Central memory CD8-positive, alpha-beta T cell (primary cell): ENCODE measurements at places on chromosomes 1 and 21.

GRCh38 chr1:203046984-203047630, 20.8 kb downstream of the PPFIA4 start:
- no peaks in the 10 kb centered on the region for H3K36me3 ChIP-seq
- H3K27me3 ChIP-seq: peaks cover 59% of the 10 kb centered on the region
- no peak overlapping the region for H3K27ac ChIP-seq
- DNase-seq: no peak

- no peak overlapping the region for H3K4me3 ChIP-seq
- H3K27me3 ChIP-seq: no peaks in the 10 kb centered on the region
- H3K27ac ChIP-seq: no peak overlapping the region
- DNase-seq: no peak
Measured at GRCh38 chr1:156949127-156949526, 28.7 kb downstream of the LRRC71 start.

DNA sequence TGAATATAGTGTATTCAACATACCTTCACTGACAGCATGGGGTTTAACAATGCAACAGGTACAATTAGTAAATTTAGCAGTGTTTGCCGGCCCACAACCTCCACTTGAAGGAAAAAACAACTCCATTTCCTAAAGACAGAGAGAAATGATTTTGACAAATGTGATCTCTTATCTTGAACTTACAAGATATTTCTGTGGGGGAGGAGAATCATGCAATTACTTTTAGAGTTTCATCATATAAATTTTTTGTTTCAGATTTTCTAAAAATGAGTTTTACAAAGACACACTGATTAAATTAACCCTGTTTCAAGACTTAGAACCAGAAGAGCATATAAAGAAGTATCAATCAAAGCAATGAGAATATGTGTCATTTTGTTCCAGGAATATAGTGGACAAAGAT, 80.3 kb downstream of the NME7 start:
- H3K27me3 ChIP-seq: no peaks in the 10 kb centered on the region
- no peaks in the 10 kb centered on the region for H3K4me1 ChIP-seq
- H3K4me3 ChIP-seq: no peak overlapping the region
- DNase-seq: no peak
- H3K36me3 ChIP-seq: no peaks in the 10 kb centered on the region
- no peak overlapping the region for H3K27ac ChIP-seq

- H3K36me3 ChIP-seq: no peaks in the 10 kb centered on the region
- H3K4me3 ChIP-seq: no peak overlapping the region
- no peaks in the 10 kb centered on the region for H3K4me1 ChIP-seq
- no peak for DNase-seq
- H3K27me3 ChIP-seq: peaks cover 17% of the 10 kb centered on the region
- no peak overlapping the region for H3K27ac ChIP-seq
Measured at GRCh38 chr1:49200738-49201137, 424.0 kb upstream of the BEND5 start.

DNA sequence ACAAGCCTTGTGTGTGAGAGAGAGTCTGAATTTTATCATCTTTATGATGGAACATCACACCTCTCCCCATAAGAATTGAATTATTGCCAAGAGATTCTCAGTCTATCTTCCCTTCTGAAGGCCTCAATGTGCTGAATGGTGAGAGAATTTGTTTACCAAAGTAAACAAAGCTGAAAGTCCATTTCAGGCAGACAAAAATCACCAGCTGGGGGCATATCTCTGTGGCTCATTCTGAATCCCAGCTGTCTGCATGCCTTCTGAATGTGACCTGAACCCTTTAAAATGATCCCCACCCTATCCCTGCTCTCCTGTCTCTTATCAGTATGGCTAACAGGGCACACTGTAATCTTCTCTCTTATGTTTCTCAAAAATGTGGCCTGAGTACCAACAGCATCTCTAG, 99.1 kb upstream of the CAMK1G start:
- H3K27ac ChIP-seq: no peak overlapping the region
- peaks cover 20% of the 10 kb centered on the region for H3K27me3 ChIP-seq
- no peak for DNase-seq
- no peak overlapping the region for H3K4me3 ChIP-seq

DNA sequence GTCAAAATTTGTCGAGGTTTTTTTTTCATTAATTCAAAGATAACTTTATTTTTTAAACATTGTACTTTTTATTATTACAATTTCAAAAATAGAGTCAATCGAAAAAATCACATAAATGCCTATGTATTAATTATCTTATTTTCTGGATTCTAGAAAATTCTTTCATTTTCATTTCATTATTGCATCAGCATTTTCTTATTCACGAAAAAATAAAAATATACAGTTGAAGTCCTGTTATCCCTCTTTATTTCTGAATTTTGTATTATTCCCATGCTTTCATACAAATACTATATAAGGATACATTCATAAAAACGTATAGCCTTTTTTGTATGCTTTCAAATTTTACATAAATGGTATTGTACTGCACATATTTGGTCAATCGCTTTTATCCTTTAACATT, 681.0 kb upstream of the USP24 start:
- H3K27me3 ChIP-seq: peaks cover 18% of the 10 kb centered on the region
- no peak overlapping the region for H3K4me3 ChIP-seq
- H3K4me1 ChIP-seq: no peaks in the 10 kb centered on the region

DNA sequence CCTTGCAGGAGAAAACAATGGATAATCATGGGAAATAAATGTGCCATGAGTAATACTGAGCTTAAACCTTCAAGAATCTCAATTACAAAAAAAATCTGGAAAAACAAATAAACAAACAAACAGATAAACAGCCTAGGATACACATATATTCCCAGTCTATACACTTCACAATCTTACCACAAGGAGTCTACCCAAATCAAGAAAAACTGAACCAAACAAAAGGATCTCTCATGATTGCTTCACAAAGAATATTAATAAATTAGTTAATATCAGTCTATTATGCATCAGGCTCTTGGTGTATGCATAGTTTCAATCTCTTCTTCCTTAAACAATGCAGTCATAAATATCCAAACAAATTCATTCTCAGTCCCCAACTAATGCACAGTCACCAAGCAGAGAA, 3.2 kb upstream of the ESRRG start:
- DNase-seq: no peak
- no peak overlapping the region for H3K4me3 ChIP-seq
- no peak overlapping the region for H3K27ac ChIP-seq

- no peak overlapping the region for H3K4me3 ChIP-seq
- no peaks in the 10 kb centered on the region for H3K36me3 ChIP-seq
- no peak overlapping the region for H3K27ac ChIP-seq
- no peaks in the 10 kb centered on the region for H3K27me3 ChIP-seq
- H3K4me1 ChIP-seq: no peaks in the 10 kb centered on the region
- DNase-seq: no peak
Measured at GRCh38 chr1:242199776-242200458, 201.0 kb upstream of the MAP1LC3C start.

DNA sequence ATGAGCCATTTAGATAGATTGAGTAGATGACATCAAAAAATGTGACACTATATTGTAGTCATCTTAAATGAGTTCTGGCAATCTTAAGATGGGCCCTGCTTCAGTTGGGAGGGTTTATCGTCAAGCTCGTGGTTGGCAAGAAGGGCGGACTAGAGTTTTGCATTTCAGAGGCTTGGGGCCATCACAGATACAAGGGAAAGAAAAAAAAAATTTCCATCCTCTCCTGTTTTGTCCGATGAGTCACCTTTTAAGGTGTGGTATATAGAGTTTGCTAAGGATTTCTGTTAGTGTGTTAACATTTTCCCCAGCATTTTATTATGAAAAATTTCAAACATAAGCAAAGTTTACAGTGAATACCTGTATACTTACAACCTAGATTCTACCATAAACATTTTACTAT, 31.8 kb upstream of the KCNQ4 start:
- peaks cover 3% of the 10 kb centered on the region for H3K4me1 ChIP-seq
- no peaks in the 10 kb centered on the region for H3K27me3 ChIP-seq
- peaks cover 55% of the 10 kb centered on the region for H3K36me3 ChIP-seq
- H3K27ac ChIP-seq: no peak overlapping the region
- no peak overlapping the region for H3K4me3 ChIP-seq

DNA sequence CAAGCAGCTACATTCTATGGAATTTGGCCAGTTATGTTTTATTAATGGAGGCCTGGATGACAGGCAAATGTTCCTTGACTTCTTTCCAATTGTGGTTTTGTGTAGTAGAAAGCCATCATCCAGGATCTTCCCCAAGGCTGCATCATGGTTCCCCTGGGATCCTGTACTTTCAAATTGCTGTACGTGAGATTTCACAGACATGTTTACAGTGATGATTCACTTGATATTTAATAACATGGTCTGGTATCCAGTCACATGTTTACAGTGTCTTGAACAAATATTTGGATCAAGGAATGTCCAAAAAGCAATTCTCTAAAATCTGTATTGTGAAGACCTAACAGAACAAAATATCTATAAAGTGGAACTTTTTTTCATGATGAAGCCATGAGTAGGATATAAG, 68.3 kb upstream of the ST6GALNAC3 start:
- H3K4me1 ChIP-seq: no peaks in the 10 kb centered on the region
- DNase-seq: no peak
- no peak overlapping the region for H3K4me3 ChIP-seq
- no peaks in the 10 kb centered on the region for H3K36me3 ChIP-seq

GRCh38 chr1:92482665-92483609, 3.8 kb downstream of the GFI1 start:
- no peaks in the 10 kb centered on the region for H3K27me3 ChIP-seq
- peak overlapping the region; percentile 90 for H3K4me3 ChIP-seq
- H3K27ac ChIP-seq: peak overlapping the region; percentile 94
- peaks cover 45% of the 10 kb centered on the region for H3K36me3 ChIP-seq
- DNase-seq: no peak

GRCh38 chr1:156639601-156640101, 2.3 kb upstream of the BCAN start:
- no peak for DNase-seq
- H3K4me1 ChIP-seq: peaks cover 20% of the 10 kb centered on the region
- H3K27me3 ChIP-seq: peaks cover 95% of the 10 kb centered on the region
- H3K27ac ChIP-seq: no peak overlapping the region
- no peak overlapping the region for H3K4me3 ChIP-seq

DNA sequence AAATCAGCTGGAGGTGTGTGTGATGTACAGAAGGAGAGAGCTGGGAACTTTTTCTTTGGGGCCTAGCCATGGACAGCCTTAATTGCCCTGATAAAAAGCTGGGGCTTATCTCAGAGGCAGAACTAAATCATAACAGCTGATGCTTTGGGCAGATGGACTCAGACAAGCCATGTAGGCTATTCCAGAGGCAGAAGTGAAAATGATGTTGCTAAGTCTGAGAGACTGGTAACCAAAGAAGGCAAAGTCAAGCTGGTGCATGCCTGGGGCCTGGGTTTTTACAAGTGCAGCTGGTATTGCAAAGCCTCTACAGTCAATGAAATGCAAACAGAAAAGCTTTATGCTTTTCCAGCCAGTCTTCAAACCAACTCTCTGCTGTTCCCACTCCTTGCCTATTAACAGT, 39.0 kb upstream of the LMX1A start:
- H3K4me1 ChIP-seq: peaks cover 11% of the 10 kb centered on the region
- no peak overlapping the region for H3K27ac ChIP-seq
- DNase-seq: no peak
- peaks cover 67% of the 10 kb centered on the region for H3K27me3 ChIP-seq
